GM20000 (cell line): ENCODE measurements at places on chromosomes 16 and 17.

- no peak for DNase-seq
Observed at GRCh38 chr16:8346294-8346693, 244.0 kb downstream of the TMEM114 start.

DNA sequence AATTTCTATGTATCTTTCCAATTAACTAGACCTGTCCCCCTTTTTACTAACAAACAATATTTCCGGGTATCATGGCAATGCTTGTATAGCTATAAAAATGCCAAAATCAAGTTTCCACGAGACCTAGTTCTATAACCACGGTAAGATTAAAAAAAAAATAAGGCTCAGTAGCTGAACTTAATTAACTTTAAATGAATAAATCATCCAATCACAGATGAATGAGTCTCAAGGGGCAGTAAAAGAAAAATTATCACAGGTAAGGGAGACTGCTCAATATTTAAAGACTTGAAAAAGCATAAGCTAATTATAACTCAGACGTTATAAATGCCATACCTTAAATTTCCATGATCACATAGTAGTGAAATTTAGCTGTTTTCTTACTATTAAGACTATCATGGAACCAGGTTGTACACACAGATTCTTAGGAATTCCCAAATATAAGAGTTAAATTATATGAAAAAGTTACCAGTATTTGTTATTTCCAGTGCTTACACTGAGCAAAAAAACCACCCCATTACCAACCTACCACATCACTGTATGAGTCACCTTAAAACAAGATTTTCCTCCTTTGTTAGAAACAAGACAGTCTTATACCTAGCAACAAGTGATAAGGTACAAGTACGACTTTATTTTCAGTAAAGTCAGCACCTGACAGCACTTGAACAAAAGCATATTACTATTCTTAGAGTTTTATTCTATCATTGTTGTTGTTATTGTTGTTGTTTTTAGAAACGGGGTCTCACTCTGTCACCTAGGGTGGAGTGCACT is 20.6 kb downstream of the SSH2 start:
- DNase-seq, result no peak

DNA sequence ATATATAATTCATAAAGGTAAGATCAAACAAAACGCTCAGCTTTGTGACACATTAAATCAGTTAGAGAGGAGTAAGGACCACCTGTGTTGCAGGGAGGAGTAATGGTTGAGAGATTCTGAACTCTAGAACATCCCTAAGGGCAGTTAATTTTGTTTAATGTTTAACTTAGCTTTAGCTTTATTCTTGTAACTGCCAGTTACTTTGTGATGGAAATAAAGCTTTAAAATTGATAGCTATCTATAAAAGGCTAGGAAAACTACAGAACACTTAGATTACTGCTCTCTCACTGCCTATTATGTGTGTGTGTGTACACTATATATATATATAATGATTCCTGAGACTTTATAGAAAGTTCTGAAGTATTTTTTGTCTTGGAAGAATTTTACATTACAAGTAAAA is 37.8 kb downstream of the PTRH2 start:
- peak; percentile 14 for DNase-seq

- DNase-seq, result no peak
Observed at GRCh38 chr17:9026741-9027140, 5.4 kb downstream of the NTN1 start.

- DNase-seq, result peak; percentile 54
Observed at GRCh38 chr17:57578608-57579225, 166.4 kb downstream of the CCDC182 start.

GRCh38 chr17:31511195-31511578 is 119.7 kb downstream of the RAB11FIP4 start:
- DNase-seq, result no peak
